Neural crest cell (in vitro differentiated cells): ENCODE measurements at places on chromosomes 2 and 18. TPM values are rescaled to one million over a fixed set of nuclear protein-coding genes. Genes with fewer than 3 reads are reported as not detected.

Gene CROCC2
- not detected in 2 replicates for total RNA-seq

DNA sequence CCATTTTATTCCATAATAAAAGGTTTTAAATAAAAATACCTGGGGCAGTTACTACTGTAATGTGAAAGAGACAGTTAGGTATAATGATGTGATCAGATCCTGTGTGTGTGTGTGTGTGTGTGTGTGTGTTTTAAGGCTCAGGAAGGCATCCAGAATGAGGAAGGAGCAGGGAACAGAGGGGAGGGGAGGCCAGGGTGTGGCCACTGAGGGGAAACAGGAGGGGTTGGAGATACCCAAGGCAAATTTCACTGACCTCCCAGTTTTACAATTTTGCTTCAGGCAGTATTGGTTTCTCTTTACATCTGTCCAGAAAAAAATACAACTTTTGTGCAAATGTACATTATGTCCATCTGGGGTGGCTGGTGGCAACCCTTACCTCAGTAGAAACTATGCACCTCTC, 163.5 kb upstream of the FBXO11 start:
- no peak overlapping the region for H3K27ac ChIP-seq
- H3K4me1 ChIP-seq, result peaks cover 24% of the 10 kb centered on the region
- no peaks in the 10 kb centered on the region for H3K36me3 ChIP-seq
- no peak for DNase-seq
- H3K4me3 ChIP-seq, result no peak overlapping the region

GRCh38 chr2:189702071-189702470, 27.6 kb downstream of the ANKAR start:
- DNase-seq, result no peak
- no peaks in the 10 kb centered on the region for H3K4me1 ChIP-seq
- H3K27me3 ChIP-seq, result no peaks in the 10 kb centered on the region
- no peak overlapping the region for H3K4me3 ChIP-seq
- no peaks in the 10 kb centered on the region for H3K36me3 ChIP-seq

- no peaks in the 10 kb centered on the region for H3K27me3 ChIP-seq
- no peak overlapping the region for H3K4me3 ChIP-seq
- DNase-seq, result no peak
- no peak overlapping the region for H3K27ac ChIP-seq
- no peaks in the 10 kb centered on the region for H3K36me3 ChIP-seq
- H3K4me1 ChIP-seq, result no peaks in the 10 kb centered on the region
These were observed 107.3 kb upstream of the SLC8A1 start for GRCh38 chr2:40559175-40559574.

DNA sequence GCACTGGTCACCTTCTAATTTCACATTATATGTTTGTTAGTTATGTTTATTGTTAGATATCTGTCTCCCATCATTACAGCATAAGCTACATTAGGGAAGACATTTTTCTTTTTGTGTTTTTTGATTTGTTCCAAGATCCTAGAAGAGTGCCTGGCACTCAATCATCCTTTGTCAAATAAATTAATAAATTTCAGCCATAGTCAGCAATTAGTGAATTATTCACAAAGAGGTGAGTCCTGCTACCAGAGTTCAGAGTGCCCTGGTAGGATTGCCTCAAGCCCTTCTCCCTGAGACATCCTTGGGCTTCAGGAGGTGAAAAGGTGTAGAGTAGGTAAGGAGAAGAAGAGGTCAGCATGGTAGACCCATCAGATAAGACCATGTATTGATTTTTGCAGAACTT, 186.2 kb upstream of the CTAGE1 start:
- H3K27ac ChIP-seq, result no peak overlapping the region
- no peak overlapping the region for H3K4me3 ChIP-seq
- no peaks in the 10 kb centered on the region for H3K27me3 ChIP-seq
